ENCODE measurements at places on chromosomes 5 and 9. TPM values are rescaled to one million over a fixed set of nuclear protein-coding genes. Genes with fewer than 3 reads are reported as not detected.

CYLC2 gene
- total RNA-seq = 0.38 TPM

PCDHGB1 gene
- total RNA-seq = 0.33 TPM

GRCh38 chr9:135283671-135284070 lies 195.9 kb upstream of the PPP1R26 start:
- ATAC-seq = peak; percentile 18

DNA sequence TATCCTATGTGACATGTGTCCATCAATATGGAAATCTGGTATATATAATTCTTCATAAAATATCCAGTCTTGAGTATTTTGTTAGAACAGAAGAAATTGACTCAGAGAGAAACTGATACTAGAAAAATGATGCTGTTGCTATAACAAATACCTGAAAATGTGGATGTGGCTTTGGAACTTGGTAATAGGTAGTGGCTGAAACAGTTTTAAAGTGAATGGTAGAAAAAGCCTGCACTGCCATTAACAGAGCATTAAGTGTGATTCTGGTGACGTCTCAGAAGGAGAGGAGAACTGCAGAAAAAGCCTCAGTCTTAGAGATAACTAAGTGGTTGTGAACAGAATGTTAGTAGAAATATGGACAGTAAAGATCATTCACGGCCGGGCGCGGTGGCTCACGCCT lies 634.9 kb upstream of the ZNF608 start:
- no peak for ATAC-seq

PCDHB9 gene
- 3.0 TPM for total RNA-seq

ZDHHC21 gene
- total RNA-seq = 9.4 TPM

CKMT2 gene
- total RNA-seq = 2.4 TPM

DNA sequence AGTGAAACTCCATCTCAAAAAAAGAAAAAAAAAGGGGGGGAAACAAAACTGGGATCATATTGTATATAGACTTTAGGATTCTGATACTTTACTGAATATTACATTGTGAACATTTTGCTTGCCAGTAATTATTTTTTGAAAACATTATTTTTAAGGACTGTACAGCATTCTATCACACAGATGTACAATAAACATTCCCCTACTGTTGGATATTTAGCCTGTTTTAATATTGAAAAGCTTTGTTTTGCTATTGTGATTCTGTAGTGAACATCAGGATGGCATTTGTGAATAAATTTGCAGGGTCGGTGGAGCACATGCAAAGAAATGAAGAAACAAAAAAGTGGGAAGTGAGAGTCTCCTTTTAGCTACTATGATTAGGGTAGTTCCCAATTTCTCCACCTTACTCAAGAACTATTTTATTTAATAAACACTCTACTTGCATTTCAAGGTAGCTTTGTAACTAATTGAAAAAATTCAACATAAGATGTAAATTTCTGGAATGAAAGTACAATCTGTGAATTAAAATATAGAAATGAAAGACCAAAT lies 18.7 kb downstream of the RASGRF2 start:
- no peak for ATAC-seq

GRCh38 chr5:140318792-140319191 lies 15.9 kb upstream of the PFDN1 start:
- no peak for ATAC-seq

All from motor neuron (in vitro differentiated cells).